Stimulated activated CD4-positive, alpha-beta T cell treated with anti-CD3 and anti-CD28 coated beads, TNF-alpha, amount 100 ng/mL, for 4 hours (primary cell): ENCODE measurements at places on chromosomes 3 and 15.

GRCh38 chr3:5677555-5677954 lies 490.0 kb downstream of the EDEM1 start:
- DNase-seq = no peak

GRCh38 chr3:132804498-132804897 lies 82.3 kb upstream of the NPHP3 start:
- DNase-seq = no peak

DNA sequence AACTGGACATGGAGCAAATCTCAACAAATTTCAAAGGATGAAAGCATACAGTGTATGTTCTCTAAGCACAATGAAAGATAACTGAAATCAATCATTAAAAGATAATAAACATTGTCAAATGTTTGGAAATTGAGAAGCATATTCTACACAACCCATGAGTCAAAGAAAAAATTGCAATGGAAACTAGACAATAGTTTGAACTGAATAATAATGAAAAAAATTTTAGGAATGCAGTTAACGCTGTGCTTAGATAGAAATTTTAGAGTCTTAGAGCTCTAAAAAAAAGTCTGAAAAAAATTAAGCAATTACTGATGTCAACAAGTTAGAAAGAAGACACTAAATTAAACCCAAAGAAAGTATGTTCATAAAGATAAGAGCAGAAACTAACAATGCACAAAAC lies 15.5 kb downstream of the RABL3 start:
- no peak for DNase-seq

DNA sequence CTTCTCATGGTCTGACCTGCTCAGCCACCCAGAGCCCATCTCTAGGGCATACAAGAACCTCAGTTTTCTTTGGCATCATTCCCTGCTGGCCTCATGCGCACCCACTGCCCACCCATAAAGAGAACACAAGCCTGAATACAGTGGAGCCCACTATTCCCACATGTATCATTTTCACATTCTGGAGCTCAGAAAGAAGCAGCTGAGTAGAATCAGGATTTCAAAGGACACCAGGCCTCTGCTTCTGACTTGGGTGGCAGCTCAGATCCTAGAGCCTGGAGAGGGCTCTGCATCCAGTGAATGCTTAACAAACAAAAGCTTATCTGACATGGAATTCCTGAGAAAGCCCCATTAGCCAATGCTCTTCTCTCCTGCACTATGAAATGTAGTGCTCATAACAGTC lies 34.7 kb downstream of the RBP2 start:
- DNase-seq = no peak

DNA sequence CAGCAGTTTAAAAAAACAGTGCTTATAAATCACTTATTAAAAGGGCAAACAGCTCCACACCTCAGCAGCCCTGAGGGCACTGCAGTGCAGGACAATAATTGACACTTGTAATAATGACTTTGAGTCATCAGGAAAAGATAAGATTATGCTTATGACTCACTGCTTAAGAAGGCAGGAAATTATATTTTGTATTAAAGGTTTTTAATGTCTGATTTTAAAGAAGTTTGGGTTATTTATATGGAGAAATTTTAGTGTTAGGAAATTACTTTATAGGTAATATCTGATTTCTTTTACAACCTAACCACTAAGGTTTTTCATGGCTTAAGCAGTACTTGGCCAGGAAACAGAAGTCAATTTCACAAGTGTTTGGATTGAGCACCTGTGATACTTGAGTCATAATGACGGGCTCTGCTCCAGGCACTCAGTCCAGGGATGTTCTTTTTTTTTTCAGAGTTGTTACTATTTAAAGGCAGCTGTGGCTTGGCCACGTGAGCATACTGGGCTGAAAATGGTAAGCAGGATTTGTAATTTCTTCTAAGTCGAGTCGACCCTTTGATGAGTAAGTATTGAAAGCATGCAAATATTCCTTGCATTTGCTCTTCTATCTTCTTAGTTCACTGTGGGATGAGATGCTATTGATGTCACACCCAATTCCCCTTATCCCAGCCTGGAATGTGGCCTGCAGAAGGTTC lies 21.6 kb upstream of the SLC6A20 start:
- DNase-seq = no peak

- DNase-seq = no peak
These were observed 72.1 kb downstream of the OTOL1 start for GRCh38 chr3:161568671-161569070.

DNA sequence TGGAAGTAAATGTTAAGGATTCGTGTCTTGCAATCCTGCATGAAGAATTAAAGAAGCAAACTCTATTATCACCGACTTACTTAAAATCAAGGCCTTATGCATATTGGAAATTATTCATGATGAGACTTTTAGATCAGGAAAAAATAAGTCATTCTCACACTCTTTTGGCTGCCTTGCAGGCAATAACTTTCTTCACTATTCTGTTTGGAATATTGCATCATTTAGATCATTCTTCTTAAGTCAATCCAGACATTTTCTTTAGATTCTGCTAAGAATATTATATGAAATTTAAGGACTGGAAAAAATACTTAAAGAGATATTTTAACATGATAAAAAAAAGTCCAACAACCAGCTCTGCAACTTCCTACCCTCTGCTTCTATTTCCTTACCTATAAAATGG lies 245.4 kb downstream of the LRRN1 start:
- no peak for DNase-seq

DNA sequence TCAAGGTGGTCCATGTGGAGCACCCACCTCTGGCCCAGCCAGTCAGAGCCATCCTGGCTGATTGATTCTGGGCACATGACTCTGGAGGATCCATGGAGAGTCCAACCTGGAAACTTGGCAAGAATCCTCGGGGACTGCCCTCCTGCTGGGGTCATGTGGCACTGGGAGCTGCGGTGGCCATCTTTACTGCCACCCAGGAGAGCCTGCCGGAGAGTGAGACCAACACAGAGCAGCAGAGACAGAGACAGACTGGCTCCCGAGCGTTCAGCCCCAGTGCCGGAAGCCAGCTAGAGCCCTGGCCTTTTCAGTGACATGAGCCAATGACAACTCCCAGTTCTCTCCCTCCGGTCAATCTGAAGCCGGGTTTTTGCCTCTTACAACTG lies 11.5 kb upstream of the GATA2 start:
- no peak for DNase-seq

DNA sequence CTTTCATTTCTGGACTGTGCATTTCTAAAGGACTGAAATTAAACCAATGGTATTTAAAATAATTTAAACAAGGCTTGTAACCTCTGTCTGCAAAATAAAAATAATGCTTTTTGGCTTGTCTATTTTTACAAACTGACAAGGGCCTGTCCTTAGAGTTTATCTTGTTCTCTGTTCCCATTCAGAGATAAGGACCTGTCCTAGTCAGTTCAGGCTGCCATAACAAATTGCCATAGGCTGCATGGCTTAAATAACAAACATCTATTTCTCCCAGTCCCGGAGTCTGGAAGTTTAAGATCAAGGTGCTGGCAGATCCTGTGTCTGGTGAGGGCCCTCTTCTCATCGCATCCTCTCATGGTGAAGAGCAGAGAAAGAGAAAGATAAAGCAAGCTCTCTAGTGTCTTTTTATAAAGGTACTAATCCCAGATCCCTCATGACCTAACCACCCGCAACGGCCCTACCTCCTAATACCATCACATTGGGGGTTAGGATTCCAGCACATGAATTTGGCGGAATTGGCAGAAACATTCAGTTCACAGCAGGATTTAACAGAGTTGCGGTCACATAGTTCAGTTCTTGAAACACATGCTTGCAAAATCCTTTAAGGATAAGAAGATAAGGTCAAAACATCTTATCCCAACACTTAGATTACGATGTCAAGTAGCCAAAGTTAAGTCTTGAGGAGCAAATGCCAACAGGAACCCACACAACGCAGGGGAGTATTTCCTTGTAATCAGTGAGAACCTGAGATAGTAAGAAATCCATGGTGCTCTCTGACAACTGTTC lies 17.8 kb downstream of the KBTBD8 start:
- DNase-seq = no peak

DNA sequence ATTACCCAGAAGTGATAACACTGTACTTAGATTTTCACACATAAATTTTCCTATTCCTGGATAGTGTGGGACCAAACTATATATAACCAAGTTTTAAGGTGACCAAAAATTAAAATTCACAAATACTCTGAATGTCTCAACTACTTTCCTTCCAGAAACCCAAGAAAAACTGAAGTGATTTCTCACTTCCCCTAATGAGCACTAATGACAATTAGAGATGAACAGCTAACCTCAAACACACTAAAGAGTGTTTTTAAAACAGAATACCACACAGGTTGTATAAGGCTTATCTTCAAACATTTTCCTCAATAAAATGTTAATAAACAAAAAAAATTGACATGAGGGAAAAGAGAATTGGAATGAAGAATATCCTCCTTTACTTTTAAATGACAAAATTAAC lies 188.2 kb downstream of the ZBTB20 start:
- DNase-seq = no peak

DNA sequence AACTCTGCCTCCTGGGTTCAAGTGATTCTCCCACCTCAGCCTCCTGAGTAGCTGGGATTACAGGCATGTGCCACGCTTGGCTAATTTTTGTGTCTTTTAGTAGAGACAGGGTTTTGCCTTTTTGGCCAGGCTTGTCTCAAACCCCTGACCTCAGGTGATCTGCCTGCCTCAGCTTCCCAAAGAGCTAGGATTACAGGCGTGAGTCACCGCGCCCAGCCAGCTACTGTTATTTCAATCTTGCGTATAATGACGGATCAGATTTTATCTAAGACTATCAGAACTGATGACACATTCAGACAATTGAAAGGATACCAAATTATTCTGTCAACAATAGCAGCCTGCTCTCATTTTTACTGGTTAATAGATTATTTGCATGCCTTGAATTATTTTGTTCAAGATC lies 612.2 kb downstream of the ZIC1 start:
- no peak for DNase-seq

- DNase-seq = peak; percentile 26
These were observed 10.9 kb downstream of the RMDN3 start for GRCh38 chr15:40743921-40744814.

GRCh38 chr15:89131731-89132130 lies 43.5 kb downstream of the ABHD2 start:
- DNase-seq = no peak

- DNase-seq = no peak
These were observed 170.6 kb downstream of the MYRIP start for GRCh38 chr3:39980058-39980457.

- DNase-seq = no peak
These were observed 1.7 kb downstream of the TBC1D5 start for GRCh38 chr3:17740721-17741141.

DNA sequence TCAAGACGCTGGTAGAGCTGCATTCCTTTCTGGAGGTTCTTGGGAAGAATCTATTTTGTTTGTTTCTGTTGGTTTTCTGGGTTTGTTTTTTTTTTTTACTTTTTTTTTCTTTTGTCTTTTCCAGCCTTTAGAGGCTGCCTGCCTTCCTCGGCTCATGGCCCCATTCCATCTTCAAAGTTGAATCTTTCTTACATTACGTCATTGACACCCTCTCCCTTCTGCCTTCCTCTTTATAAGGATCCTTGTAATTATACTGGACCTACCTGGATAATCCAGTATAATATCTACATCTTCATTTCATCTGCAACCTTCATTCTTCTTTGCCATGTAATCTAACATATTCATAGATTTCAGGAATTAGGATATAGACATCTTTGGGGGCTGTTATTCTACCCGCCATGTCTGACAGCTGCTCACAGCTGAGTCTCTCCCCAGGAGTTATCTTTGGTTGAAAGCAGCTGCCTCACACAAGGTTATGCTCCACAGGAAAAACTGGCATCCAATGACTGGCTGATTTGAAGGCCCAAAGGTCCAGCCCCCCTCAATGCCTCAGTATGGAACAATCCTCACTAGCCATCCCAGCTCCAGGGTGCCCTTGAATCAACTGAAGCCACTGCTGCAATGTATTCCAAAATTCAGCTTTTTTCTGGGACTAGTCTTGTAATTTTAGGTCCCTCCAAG lies 38.4 kb upstream of the THBS1 start:
- DNase-seq = no peak

DNA sequence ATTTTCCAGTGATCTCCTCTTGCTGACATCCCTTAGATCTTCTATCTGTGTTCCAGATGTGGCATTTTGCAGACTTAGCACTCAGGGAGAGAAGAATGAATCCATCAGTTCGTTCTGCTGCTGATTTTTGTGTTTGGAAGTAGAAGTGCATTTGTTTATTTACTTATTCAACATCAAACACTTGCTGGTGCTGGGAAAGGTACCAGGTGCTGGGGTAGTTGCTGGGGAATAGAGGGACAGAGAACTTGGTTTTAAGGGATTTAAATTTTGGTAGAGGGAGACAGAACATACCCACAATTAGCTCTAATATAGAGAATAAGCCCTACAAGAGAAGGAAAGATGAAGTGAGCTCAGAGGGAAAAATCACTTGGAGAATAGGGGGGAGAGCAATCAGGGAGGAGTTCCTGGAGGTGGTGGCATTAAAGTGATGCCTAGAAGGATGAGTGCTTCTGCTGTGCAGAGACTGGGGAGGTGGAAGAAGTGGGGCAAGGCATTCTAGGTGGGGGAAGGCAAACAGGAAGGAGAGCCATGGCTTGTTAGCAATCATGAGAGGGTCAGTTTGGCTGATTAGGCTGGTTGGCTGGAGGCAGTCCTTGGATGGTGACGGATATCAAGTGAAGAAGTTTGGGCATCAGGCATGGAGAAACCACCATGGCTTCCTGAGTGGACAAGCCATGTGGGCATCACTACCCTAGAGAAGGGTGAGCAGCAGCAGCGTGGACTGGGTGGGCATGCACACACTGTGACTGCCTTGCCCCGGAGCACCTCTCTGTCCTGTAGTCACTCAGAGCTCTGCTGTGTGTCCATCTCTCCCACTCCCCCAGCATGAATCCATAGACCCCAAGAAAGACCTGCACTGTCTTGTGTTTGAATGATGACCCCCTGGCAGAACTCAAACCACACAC lies 197.3 kb downstream of the OPA1 start:
- no peak for DNase-seq

- no peak for DNase-seq
These were observed 571.8 kb downstream of the ZPLD1 start for GRCh38 chr3:103006526-103007183.

DNA sequence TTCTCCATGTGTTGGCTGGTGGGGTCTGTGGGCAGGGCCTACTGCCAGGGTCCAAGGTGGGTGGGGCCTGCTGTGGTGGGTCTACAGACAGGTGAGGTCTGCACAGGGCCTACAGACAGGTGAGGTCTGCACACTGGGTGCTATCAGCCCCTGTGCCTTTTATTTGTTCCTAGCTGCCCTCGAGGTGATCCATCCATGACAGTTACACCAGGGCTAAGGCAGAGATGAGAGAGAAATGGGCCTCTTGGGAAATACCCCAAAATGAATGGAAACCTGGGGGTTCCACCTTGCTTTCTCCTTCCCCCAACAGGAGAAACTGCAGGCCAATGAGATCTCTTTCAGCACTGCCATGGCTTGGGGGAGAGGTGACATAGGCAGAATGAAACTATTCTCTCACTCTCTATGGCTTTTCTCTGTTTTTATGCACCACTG lies 36.4 kb downstream of the CFAP100 start:
- no peak for DNase-seq

DNA sequence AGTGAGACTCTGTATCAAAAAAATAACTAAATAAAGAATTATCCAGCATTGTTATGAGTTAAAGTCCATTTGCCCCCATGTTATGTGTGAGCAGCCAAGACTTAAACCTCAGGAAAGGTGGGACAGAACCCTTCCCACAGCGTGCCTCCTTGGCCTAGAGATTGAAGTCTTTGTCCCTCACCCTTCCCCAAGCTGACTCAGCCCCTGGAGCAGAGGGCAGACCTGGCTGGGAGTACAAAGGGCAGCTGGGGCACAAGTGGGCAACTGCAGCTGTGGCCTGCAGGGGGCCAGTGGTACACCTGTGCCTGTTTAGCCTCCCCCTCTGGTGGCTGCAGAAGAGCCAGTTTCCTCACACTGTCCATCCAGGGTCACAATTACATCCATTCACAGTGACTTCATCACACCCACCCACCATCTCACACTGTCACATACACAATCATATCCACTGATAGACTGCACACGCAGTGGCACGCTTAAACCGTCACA lies 940 bp upstream of the ACY1 start:
- no peak for DNase-seq
